ENCODE measurements at places on chromosomes 7 and 10.

DNA sequence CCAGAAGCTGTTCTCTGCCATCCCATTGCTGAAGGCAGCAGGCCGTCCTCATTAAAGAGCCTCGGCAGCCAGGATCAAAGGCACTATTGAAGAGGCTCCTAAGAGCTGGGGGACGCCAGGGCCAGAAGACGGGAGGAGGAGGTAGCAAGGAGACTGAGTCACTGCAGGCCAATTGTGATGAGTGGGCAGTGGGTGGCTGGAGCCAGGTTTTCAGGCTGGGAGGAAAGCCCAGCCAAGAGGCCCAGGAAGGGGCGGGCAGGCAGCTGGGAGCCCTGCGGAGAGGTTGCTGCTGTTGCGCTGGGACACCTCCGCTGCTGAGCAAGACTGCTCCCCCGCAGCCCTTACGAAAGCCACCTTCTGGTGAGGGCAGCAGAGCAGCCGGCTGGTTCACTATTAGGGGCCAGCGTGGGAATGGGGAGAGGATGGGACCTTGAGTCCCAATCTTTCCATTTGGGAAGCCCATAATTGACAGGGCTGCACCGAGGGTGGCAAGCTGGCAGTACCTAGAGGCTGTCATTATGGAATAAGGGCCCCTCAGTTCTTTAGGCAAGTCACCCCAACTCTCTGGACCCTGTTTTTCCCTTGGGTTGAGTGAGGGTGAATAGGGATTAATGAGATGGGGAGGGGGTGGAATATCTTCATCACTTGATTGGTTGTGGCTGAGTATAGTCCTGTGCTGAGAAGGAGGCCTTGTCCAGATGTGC is 48.4 kb downstream of the UNC5B start:
- no peak for DNase-seq

GRCh38 chr7:142638581-142638980 is 110.7 kb upstream of the PRSS1 start:
- no peak for DNase-seq

GRCh38 chr7:133662830-133663229 is 410.0 kb downstream of the EXOC4 start:
- no peak for DNase-seq

GRCh38 chr7:30911561-30911969 is at the start of gene AQP1:
Gene AQP1 (plus strand): TSS chr7:30911853. CDS start chr7:30911910, 57 bp downstream.
- no peak for DNase-seq

DNA sequence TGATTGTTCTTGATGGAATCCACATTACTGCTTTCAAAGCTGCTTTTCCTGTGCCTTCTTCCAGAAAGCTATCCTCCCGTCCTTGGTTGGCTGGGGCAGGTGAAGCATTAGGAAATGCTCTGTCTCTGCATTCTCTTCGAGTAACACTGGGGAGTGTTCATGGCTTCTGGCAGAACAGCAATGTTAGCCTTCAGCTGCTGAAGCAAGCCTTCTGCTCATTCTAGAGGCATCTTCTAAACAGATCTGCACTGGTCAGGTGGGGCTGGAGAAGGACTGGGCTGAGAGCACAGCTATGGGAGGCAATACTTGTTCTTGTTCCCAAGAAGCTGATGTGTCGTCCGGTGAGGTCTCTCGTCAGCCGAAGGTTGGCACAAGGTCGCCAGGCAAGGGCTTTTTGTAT is 80.6 kb downstream of the MGMT start:
- no peak for DNase-seq

DNA sequence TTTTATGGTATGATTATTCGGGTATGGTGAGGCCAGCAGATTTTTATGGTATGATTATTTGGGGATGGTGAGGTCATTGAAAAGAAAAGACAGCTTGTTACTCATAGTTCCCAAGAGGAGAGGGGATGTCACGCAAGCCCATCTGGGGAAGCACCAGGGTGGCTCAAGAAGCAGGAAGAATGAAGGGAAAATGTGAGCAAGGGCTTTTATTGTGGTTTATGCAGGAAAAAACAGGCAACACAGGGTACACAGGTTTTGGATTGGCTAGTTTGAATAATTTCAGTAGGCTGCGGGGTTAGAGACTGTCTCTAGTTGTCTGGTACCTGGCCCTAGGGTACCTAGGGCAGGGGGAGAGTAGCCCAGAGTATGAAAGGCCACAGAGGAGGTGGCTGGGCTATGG is 26.8 kb upstream of the DGKI start:
- no peak for DNase-seq

DNA sequence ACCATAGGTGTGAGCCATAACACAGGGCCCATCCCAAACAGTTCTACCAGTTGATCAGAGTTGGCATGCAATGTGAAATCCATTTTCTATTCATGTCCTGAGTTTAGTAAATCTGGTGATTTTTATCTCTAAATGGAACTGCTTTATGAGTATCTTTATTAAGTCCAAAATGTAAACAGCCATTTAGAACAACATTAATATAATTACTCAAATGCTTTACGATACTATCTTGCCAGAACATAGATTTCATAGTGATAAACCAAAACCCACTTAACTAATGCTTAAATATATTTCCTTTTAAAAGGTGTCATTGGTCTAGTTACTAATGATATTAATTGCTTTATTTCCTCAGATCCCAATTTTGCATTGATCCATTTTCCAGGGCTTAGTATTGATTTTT is 80.7 kb downstream of the PLCE1 start:
- no peak for DNase-seq

DNA sequence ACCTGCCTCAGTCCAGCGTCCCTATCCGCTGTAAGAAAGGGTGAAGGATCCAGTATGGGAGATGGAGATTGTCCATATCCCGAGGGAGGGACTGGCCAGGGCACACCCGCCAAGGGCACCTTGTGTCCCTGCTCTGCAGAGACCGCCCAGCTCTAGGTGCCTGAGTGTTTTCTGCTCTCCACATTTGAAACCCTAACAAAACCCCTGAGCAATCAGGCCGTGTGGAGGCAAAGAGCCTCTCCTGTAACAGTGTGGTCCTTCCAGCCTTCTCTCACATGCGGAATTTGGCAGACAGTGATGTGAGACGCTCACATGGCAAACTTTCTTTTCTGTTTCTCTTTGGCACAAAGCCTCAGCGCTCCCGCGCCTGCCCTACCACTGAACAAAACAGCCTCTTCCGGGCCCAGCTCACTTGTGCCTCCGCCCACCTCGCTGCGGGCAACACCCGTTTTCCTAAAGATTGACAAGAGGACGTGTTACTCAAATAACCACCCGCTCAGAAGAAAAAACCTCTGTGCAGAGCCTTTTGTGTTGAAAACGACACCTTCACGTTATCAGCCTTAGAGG is 514.8 kb downstream of the DNAJB6 start:
- DNase-seq, result no peak

GRCh38 chr10:101063548-101064414 is 2.0 kb downstream of the KAZALD1 start:
- no peak for DNase-seq

DNA sequence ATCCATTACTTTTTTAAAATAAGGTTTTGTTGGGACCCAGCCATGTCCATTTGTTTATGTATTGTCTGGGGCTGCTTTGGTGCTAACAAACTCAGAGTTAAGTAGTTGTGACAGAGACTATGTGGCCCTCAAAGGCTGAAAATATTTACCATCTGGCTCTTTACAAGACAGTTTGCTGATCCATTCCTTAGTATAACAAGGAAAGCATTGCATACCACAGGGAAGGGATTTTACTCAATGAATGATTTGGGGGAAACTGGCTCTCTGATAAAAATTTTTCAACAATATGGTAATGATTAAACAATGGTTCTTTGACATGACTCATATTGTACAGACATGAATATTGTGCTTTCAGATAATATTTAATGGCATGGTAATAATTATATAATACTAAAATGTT is 738.1 kb downstream of the KCNMA1 start:
- DNase-seq, result no peak

DNA sequence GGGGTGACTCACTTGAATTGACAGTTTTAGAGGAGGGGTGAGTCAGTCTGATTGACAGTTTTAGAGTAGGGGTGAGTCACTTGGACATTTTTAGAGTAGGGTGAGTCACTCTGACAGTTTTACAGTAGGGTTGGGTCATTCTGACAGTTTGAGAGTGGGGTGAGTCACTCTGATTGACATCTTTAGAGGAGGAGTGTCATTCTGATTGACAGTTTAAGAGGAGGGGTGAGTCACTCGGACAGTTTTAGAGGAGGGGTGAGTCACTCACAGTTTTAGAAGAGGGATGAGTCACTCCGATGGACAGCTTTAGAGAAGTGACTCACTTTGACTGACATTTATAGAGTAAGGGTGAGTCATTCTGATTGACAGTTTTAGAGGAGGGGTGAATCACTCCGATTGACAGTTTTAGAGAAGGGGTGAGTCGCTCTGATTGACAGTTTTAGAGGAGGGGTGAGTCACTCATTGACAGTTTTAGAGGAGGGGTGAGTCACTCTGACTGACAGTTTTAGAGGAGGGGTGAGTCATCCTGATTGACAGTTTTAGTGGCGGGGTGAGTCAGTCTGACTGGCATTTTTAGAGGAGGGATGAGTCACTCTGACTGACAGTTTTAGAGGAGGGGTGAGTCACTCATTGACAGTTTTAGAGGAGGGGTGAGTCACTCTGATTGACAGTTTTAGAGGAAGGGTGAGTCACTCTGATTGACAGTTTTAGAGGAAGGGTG is 595.9 kb downstream of the DNAJB6 start:
- DNase-seq, result no peak

- no peak for DNase-seq
These were observed 19.1 kb downstream of the TMEM176B start for GRCh38 chr7:150781103-150781502.

- DNase-seq, result no peak
These were observed 110.1 kb upstream of the GPR26 start for GRCh38 chr10:123556049-123556448.

- no peak for DNase-seq
These were observed 24.3 kb downstream of the IL6 start for GRCh38 chr7:22751341-22751740.

DNA sequence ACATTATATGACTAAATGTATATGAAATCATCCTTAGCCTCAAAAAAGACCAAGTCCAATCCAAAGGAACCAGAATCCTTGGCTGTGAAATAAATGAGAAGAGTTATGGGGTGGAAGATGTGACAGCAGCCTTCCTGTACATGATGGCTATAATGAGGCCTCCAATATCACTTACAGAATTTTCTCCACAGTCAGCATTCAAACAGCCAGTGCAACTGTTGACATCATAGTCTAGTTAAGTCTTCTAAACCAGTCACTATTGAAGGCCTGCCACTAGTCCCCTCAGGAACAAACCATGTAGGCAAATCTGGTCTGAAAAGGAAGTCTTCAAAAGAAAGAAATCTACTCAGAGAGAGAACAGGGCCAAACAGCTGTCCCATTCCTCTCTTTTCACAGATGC is 219.5 kb upstream of the CCDC6 start:
- no peak for DNase-seq

DNA sequence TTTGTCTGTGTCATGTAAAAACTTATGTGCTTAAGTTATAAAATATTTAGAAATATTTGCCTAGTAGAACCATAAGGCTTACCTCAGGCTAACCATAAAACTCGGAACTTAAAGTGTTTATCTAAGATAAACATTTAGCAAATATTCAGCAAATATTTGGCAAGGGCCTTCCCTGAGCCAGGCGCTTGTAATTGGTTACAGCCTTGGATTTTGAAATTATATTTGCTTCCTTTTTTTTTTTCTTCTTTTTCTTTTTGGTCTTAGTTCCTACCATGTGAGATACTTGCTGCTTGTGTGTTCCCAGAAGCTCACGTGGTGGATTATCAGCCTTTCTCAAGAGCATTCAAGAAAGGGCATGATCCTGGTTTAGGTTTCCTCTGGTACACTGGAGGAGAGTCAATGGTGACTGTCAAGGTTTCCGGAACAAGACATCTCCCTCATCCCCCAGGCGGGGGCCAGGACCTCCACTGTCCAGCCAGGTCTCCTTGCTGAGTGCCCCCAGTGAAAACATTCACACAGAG is 5.2 kb upstream of the BRI3 start:
- no peak for DNase-seq

GRCh38 chr10:98320486-98321185 is 52.6 kb upstream of the LOXL4 start:
- no peak for DNase-seq

DNA sequence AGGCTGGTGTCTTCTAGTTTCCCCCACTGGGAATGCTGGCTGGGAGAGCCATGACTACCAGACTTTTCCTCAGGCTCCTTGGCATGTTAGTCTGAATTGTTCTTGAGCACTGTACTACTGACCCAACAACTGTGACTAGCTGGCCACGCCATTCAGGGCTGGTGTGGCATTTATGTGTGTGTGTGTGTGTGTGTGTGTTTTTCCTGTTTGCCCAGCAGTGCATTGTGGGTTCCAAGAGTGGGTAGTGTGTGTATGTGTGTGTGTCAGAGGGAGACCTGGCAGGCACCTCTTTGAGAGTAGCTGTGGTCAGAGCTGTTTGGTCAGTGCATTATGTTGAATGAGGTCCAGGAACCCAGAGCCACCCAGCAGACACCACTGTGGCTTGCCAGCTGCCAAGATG is 9.2 kb downstream of the PCBD1 start:
- DNase-seq, result no peak
